ENCODE measurements at places on chromosomes 5 and 9. TPM values are rescaled to one million over a fixed set of nuclear protein-coding genes. Genes with fewer than 3 reads are reported as not detected.
A peak's percentile ranks its signal among the peaks of the same experiment; 100 is the strongest.

PCDHB6 gene
- total RNA-seq = not detected

DNA sequence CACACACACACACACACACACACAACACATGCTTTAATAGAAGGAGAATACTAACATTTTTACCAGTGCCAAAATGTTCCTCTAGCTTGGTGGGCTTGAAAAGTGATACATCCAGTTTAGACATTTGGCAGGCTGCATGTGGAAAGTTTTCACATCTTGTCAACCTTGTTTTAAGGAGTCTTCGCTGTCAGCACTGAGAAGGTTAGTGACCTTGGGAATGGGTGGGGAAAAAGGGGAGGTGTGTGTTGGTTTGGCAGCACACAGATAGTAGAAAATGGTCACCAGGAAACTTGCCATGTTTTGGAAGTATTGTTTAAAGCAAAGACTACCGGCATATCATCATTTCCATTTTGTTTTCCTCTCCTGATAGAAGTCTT is 346.5 kb upstream of the ADAMTSL1 start:
- DNase-seq = no peak

DNA sequence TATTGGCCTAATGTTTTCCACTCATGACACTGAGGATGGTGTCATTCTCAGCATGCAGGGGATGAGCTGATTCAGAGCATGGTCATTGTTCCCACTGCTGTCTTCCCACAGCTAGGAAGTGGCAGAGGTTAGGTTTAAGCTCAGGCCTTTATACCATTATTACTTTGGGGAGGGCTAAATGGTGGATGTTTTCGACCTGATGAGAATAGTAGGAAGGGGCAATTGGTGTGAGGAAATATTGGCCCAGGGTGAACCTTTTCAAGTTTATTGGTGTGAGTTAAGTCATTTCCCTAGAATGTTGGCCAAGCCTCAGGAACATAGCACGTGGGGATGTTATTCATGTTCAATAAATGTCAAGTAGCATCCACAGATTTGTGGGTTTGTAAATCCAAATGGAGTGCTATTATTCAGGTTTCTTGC is 59.6 kb downstream of the ARHGAP26 start:
- no peak for DNase-seq

DNA sequence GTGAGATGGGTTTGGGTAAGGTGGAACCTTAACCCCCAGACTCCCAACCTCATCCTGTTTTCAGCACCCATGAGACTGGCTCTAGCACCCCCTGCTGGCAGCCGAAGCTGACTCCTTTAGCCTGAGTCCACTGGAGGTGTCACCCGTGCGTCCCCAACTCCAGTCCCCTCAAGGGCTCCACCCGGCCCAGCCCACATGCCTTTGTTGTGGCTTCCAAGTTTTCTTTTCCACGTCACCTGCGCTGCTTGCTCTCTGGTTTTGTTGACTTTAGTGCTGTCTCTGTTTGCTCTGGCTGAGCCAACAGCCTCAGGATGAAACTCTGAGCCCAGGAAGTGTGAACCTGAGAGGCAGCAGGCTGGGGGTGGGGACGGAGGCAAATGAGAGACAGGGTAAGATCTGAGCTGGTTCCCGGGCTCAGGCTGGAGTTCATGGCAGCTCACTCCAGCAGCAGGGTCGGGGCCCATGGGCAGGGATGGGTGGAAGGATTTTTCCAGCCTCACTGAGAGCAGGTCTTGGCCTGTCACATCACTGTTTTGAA is 13.2 kb upstream of the AQP7 start:
- peak; percentile 92 for DNase-seq

- no peak for DNase-seq
These were observed 29.3 kb downstream of the ATP6V0E1 start for GRCh38 chr5:173012882-173013281.

GRCh38 chr9:77170991-77171699 is 6.2 kb upstream of the VPS13A start:
- DNase-seq = no peak
